MCF 10A (cell line): ENCODE measurements at places on chromosomes 4 and X. TPM values are rescaled to one million over a fixed set of nuclear protein-coding genes. Genes with fewer than 3 reads are reported as not detected.

- DNase-seq = peak; percentile 39
Observed at GRCh38 chrX:67692246-67692645, 148.4 kb downstream of the AR start.

DNA sequence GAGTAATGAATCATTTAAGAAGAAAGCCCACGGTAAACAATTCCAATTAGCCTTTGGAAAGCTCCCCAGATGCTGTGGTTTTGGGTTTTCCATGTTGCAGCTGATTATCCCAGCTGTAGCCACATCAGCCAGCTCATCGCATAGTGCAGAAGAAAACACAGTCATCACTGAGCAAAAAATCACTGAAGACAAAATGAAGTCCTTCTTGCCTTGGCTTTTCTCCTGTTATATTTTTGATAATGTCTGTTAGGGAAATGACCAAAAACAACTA is 193.0 kb upstream of the C1QTNF7 start:
- DNase-seq = peak; percentile 79

DNA sequence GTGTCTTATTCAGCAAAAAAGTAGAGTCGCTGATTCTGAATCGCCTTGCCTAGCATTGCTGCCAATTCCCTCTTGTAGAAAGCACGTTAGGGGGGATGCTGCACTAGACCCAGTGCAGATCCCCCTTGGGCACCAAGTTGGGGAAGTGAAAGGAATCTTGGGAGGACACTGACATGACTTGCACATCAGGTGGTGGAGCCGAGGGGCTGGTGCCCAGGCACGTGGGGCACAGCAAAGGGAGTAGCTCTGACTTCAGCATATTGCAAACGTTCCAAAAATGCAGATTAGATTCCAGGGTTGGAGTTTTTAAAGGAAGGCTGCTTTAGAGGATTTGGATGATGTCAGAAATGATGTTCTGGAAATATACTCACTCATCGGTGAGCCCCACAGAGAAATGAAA is 47.4 kb upstream of the GPM6B start:
- DNase-seq = no peak

DNA sequence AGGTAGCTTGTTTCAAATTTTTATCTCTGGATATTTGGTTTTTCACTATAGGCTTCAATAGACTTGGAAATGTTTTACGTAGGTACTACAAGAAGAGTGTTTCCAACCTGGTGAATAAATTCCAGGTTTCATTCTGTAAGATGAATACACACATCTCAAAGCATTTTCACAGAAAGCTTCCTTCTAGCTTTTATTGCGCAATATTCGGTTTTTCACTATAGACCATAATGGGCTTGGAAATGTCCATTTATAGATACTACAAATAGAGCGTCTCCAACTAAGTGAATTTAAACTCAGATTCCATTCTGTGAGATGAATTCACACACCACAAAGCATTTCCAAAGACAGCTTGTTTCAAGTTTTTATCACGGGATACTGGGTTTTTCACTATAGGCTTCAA is 857.7 kb upstream of the HS3ST1 start:
- no peak for DNase-seq

DNA sequence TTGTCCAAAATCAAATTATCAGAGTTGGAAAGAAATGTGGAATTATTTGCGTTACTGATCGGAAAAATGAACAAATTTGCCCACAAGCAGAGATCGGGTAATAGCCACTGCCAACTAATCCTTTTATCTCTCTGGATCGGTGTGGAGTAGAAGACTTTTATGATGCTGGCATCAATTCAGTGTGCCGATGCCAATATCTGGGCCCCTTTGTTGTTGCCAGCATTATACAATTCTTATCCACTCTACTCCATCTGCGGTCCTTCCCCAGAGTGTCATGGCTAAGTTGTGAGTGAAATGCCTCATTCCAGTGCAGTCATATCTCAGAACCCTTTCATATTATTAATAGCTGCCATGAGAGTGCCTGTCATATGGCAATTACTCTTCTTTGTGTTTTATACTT is 660.2 kb downstream of the ADGRL3 start:
- no peak for DNase-seq

GRCh38 chrX:20147561-20147960 is 5.9 kb upstream of the EIF1AX start:
- DNase-seq = no peak

DNA sequence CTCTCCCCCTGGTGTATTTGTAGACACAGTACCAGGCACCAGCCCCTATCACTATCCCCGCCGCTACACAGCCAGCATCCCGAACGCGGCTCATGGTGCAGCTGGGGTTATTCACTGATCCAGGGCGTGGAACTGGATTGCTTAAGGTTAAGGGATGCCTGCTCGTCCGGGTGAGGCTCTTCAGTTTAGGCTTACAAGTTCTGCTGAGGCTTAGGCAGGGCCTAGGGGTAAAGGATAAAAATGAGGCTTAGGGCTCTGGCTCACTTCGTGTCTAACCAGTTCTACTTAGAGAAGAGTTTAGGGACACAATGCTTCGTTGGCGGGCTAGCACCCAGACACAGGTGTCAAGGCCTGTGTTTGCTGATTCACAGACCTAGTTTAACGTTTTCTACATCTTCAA is 2.2 kb downstream of the ARMCX2 start:
- no peak for DNase-seq

Gene BTC
- total RNA-seq = 1.7 and 4.0 TPM in 2 replicates

DNA sequence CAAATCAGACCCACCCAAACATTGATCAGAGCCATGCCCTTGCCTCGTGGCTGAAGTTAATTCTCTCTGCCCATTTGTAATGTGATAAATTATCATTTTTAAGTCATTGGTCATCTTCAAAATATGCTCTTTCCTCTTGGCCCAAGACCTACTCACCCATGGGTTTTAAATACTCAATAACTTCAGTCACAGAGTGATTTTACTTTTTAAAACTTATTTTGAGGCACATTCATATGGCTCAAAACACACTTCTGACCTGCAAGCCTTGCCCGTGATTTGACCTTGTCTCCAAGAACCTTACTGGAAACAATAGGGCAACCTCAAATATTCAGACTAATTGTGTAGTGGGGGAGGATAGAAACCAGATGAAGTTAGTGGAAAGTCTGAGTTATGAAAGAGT is 176.2 kb upstream of the LNX1 start:
- no peak for DNase-seq

Gene SYNPO2
- total RNA-seq = 0.42 and 0.61 TPM in 2 replicates

Gene FAM236C
- total RNA-seq = not detected in 2 replicates

- no peak for DNase-seq
Observed at GRCh38 chrX:13440176-13440575, 120.3 kb upstream of the ATXN3L start.

- no peak for DNase-seq
Observed at GRCh38 chr4:170090352-170091052, 746 bp upstream of the AADAT start.

Gene HTR2C
- not detected in 2 replicates for total RNA-seq

DNA sequence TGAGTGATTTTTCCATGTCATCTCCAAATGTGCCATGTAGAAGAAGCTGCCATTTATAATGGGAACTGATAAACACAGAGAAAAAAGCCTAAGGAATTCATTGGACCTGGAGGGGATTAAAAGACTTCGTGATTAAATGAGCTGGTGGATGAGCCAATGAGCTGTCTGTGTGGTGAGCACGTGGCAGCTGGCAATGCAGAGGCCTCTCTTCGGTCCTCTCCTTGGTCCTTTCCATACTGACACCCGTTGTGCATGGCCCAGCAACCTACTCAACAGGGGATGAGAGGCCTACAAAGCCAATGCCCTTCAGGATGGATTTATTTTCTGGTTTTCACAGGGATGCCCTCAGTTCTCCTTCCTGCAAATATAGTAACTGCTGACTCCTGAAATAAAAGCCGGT is 87.7 kb upstream of the STS start:
- DNase-seq = no peak
